ENCODE measurements at places on chromosomes 1 and 21. TPM values are rescaled to one million over a fixed set of nuclear protein-coding genes. Genes with fewer than 3 reads are reported as not detected.

GRCh38 chr1:193662030-193662429 is 475.6 kb upstream of the B3GALT2 start:
- DNase-seq = no peak

DNA sequence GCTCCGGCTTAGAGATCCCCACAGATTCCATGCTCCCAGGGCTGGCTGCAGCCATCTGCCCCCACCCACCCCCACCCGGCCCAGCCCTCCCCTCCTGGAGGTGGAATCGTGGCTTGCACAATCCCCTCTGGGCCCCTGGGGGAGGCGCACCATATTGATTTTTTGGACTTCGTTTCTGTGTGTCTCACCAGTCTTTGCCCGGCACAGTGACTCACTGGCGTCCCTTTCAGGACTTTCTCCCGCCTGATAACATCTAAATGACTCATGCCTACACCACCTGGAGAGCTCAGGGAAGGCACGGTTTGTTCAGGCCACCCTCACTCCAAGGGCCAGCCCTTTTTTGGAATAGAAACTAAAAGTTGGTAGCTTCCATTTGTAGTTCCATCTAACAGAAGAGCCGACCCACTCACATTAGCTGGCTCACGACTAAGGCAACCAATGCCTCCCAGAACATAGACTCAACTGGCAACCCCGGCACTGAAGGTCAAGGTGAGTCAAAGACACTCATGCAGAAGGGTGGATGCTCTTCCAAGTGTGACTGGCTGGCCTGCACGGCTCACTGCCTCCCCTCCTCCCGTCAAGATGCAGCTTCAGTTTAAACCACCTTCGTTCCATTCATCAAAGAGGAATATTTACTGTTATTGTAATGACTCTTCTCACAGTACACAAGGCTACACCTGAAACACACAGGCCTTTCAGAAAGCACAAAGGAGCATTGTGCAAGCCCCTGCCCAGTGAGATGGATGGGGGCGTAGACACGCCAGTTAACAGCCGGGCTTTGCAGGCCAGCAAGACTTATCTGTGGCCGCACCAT is 18.1 kb upstream of the ETS2 start:
- no peak for DNase-seq

GRCh38 chr1:98088381-98088780 is 167.5 kb upstream of the DPYD start:
- no peak for DNase-seq

DNA sequence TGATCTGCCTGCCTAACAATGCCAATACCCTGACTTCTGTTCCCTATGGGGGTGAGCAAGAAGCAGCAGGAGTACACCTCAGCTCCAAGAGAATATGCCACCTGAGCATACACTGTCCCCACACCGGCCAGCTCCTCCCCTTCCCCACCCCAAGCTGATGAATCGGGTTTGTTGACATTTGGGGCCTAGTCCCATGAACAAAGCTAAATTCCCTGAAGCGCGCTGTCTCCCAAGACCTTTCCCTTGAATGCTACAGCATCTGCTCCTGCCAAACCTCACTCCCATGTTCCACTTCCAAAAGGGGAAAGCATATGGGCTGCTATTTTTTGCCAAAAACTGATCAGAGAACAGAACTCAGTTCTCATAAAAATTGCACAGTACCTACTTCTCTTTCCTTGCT is 220.4 kb upstream of the CAMK1G start:
- DNase-seq = no peak

DNA sequence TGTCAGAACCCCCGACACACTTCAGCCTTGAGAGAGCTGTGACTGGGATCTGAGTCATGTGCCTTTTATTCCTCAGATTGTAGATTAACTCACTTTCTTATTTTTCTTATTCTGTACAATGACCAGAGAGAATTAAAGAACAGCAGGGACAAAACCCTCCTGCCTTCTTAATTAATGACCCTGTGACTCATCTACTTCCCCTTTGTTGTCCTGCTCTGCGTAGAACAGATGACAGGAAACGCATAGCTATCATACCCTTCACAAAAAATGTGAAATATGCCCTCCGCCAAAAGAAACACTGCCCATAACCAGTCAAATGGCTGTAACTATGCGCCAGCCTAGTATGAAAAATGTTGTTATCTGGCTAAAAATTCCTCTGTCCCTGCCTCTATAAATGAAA is 9.1 kb upstream of the PADI2 start:
- DNase-seq = no peak

DNA sequence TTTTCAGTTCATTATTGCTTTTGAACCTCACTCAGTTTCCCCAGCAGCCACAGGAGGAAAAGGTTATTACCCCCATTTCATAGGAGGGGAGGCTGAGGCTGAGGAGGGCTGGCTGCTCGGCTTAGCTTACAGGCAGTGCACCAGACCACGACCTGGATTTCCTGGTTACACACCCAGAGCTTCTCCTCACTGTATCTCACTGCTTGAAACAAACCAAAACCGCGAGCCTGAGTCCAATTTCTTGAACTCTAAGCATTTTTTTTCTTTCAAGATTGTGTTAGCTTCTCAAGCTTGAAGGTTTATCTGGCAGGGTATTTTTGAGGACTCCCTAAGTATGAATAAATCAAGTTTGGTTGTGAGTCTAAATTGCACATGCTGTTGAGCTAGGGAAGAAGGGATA is 188.9 kb upstream of the EDN2 start:
- DNase-seq = peak; percentile 59

Gene PDZK1
- total RNA-seq = not detected
